Cardiac septum (tissue), 1 donor: ENCODE measurements at places on chromosomes 4 and X.

GRCh38 chr4:15779306-15779705 is 1.2 kb downstream of the CD38 start:
- DNase-seq: no peak

DNA sequence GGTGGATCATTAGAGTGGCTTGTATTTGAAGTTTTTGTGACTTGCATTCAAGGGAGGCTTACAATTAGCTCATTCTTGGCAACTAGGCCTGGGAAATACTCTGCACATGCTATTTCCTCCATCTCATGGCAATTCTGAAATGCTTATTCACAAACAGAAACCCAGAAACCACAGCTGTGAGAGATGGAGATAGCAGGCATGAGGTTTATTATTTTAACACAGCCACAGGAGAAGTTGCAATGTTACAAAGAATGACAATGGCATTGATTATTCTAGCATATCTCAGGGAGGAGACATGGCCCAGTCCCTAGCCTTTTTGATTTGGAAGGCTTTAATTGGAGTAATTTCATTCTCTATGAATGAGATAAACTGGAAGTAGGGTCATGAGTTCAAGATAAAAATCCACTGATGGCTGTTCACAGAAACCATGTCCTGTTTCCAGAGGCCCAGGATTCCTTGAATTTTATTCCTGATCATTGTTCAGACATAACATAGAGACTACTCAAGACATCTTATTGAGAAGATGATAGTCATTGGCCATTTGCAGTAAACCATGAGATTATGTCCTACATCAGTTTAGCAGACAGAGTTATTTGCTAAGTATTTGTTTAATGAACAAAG is 123.9 kb downstream of the MID1 start:
- no peak for DNase-seq

DNA sequence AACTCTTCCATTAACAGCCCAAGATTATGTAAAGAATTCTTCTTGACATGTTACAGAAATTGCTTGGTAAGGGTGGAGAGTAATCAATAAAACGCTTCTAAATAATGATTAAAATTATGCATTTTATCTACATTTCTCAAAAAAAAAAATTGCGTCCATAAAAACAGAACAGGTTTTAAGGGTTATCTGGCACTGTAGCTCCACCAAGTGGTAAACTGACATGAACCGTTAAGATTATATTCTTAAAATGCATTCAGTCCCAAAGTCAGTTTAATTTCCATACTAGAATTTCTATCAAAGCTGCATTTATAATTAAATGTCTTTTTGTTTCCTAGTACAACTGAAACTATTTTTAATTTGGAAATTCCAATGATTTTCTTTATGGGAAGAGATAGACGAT is 214.0 kb upstream of the UGT8 start:
- DNase-seq: no peak

GRCh38 chr4:89610236-89610635 is 226.7 kb downstream of the SNCA start:
- no peak for DNase-seq

DNA sequence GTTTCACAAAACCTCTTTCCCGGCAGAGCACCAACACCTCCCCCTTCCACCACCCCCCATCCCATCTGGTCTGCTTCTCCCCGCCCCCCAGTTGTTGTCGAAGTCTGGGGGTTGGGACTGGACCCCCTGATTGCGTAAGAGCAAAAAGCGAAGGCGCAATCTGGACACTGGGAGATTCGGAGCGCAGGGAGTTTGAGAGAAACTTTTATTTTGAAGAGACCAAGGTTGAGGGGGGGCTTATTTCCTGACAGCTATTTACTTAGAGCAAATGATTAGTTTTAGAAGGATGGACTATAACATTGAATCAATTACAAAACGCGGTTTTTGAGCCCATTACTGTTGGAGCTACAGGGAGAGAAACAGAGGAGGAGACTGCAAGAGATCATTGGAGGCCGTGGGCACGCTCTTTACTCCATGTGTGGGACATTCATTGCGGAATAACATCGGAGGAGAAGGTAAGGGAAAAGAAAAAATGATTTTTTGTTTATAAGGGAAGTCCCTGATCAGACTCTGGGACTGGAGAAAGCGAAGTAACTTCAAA is at the start of gene PDGFRA:
Gene PDGFRA (plus strand): TSS at position 333 of the 541 bp plus-strand sequence. CDS start 29,476 bp downstream, outside the sequence.
- DNase-seq: no peak

- no peak for DNase-seq
Measured at GRCh38 chr4:85784947-85785346, 310.0 kb downstream of the ARHGAP24 start.

GRCh38 chr4:114015444-114015899 is 36.0 kb upstream of the ARSJ start:
- DNase-seq: no peak

GRCh38 chr4:14125375-14126129 is 498.0 kb upstream of the BOD1L1 start:
- DNase-seq: no peak
